Panc1 (cell line): ENCODE measurements at places on chromosomes 11 and 22. TPM values are rescaled to one million over a fixed set of nuclear protein-coding genes. Genes with fewer than 3 reads are reported as not detected.

Gene SLC22A25
- total RNA-seq: not detected

Gene OR52E8
- total RNA-seq: not detected

Gene TTC36
- 1.2 TPM for total RNA-seq

Gene MB
- 17.3 TPM for total RNA-seq
